Neural crest cell (in vitro differentiated cells): ENCODE measurements at places on chromosomes 7 and 10.

DNA sequence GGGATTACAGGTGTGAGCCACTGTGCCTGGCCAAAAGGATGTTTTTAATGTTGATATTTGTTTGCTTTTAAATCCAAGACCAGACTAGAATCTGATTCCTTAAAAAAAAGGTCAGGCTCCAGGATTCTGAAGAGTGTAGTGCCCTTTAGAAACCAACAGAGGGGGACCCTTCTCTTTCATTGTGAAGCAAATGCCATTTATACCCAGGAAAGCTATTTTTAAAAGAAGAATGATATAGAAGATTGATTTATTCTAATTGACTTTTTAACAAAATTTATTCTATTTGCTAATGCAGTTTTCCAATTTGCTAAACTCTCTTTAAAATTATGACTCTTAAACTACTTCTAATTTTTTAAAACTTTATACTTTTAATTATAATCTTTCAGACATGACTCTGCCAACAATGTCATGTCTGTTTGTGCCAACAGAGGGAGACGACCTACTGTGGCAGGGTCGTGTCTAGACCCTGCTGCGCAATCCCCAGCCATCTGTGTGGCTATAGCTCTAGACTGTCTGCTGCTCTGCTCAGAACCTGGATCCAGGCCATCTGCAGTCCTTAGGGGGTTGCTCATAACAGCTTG lies 201.0 kb upstream of the IMMP2L start:
- DNase-seq = no peak

DNA sequence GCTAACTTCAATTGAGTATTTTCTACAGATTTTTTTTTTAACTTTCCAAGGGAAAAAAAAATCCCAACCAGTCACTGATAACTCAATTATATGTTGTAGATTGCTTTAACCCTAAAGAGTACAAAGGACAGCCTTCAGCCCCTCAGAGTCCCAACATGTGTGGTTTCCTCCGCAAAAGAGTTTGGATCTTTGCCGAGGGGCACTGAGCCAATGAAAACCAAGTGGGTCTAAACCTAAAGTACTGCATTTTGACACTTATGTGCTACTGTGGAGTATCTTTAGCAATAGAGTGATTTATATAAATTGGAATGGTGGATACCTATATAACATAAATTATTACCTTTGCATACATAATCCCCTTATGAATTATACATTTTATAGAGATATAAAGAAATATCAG lies 91.5 kb downstream of the SEMA3D start:
- DNase-seq = no peak

GRCh38 chr7:51455948-51456347 lies 139.3 kb upstream of the COBL start:
- DNase-seq = no peak

DNA sequence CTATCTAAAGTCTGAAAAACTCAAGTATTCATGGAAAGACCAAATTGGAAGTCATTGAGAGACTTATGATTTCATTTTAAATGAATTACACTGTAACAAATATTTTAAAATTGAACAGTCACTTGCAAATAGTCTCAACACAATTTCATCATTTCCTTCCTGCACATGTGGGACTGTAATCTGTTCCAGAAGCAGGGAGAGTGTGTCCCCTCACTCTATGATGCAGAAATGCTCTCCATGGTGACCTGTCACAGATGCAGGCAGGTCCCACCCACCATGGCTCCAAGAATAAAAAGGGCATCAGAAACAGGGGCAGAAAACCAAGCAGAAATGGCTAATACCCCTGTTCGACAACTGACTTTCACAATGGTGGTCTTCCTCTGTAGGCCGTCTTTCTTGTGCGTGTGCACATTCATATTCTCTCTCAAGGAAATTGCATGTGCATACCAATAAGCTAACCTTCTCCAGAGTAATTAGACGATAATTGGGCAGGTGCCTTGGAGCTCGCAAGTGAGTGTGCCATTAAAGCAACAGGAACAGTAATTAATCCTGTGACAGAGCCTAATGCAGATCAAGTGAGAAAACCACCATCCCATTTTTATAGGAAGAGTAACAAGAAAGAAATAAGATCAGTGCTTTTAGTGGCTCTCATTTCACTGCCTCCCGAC lies 170.9 kb downstream of the ZMYND11 start:
- no peak for DNase-seq

GRCh38 chr10:28411648-28412047 lies 108.8 kb upstream of the MPP7 start:
- no peak for DNase-seq

DNA sequence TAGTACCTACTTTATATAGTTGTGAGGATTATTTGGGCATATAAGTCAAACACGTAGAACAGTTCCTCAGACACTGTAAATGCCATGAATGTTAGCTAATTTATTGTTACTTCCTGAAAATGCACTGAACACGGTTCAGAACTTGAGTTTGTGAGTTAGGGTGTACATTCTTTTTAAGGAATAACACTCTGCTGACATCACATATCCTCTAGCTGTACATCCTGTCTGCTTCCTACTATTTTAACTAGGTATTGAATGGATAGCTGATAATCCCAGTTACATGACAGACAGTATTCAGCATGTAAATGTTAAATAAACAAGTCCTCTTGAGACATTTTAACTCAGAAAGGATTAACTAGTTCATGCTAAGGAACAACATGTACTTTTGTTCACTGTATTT lies 16.0 kb downstream of the SAMD8 start:
- DNase-seq = no peak

DNA sequence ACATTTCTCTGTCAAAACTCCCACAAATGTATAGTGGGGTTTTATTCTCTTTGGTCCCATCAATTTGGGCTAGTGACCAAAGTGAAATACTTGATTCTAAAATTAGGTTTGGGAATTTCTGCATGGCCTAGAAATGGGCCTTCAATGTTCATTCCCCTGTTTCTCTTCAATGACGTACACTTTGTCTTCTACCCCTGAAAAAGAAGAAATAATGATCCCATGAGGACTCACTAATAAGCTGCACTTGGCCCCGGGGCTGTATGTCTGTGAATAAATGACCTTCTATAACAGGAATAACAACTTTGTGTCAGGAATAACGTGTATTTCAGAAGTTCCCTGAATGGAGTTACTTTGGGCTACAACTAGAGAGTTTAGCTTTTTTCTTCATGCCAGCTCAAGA lies 20.2 kb downstream of the OR6B1 start:
- DNase-seq = no peak

DNA sequence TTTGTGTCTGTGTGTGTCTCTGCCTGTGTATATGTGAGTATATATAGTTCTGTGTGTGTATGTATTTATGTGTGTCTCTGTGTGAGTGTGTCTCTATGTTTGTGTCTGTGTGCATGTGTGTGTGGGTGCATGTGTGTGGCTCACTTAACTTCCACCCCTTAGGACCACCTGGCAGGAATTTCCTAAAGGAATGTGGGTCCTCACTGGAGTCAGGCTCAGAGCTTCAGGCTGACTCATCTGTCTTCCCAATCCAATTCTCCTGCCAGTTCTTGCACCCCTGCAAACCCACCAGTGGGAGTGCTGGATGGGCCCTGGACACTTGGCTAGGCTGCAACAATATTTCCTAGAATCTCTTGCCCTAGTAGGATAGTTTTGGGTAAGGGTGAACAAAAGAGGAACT lies 70.2 kb upstream of the GRB10 start:
- no peak for DNase-seq

- DNase-seq = no peak
Observed at GRCh38 chr7:68725843-68726785, 872.2 kb upstream of the AUTS2 start.

DNA sequence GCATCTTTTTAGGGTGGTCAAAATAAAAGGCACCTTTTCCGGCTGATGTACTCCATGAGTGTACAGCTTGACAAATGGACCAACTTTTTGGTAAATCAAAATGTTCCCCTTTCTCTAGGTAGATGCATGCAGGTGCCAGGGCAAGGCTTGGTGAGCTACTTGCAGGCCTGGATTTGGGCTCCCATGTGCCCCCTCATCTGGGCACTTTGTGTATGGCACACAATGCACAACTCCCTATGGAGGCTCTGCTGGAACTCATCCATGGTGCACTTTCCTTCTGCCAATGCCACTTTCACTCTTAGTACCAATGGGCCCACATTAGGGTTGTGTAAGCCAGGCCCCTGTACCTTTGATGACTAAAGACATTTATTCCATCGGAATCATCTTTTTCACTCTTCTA lies 300.8 kb downstream of the SDHAF3 start:
- DNase-seq = no peak

DNA sequence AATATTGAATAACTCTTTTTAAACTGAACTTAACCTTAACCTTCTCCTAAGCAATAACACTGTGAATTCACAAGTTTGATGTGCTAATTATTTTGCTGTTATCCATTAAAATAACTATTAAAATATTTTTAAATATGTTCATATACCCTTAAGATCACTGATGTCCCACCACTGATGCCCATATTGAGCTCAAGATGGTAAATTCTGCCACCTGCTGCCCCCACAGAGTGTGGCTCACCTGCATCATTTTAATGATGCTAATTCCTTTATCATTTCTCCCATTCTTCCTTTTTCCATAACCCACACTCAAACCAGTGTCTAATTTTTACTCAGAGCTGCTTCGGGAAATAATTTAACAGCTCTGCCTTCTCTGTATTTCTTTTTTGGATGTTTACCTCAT lies 82.3 kb upstream of the ARID5B start:
- no peak for DNase-seq

- no peak for DNase-seq
Observed at GRCh38 chr10:80493522-80494051, 39.5 kb downstream of the TSPAN14 start.

DNA sequence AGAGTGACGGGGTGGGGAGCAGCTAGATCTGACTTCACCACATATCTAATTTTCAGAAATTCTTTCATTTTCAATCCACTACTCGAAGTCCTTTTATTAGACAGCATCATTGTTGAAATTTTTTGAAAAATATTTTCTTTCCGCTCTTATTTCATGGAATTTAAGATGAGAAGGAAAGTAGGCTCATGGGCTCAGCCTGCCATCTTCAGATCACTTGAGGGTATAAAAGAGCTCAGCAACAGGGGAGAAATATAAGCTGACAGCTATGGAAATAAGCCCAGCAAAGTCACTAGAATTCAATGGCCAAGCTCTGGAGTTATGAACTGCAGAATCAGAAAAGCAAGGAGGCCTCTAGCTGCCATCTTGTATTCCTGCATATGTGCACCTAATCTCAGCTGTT lies 389.1 kb downstream of the XPNPEP1 start:
- DNase-seq = no peak

DNA sequence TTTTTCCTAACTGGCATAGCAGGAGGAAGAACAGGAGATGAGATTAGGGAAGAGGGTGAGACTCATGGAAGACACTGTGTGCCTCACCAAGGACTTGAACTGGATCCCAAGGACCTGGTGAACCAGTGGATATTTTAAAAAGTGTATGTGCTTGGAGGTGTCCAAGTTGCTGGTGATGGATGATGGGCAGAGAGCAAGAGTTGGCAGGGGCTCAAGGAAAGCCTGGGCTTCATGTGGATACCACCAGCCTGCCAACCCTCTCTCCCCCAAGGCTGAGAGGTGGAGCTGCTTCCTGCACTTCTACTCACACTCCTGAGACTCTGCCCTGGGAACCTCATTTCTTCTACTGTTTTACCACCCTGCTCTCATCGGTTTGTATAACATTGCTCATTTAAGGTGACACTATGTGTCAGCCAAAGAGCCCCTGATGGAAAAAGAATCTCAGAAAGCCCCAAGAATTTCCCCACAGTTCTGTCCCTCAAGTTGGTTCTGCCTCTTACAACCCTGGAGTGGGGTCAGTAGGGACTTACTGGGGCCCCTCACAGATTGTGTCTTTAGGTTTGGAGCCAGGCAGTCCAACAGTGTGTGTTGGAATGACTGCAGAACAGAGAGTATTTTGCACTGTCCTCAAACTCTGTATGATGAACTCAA lies 56.2 kb upstream of the PDCD4 start:
- DNase-seq = no peak

GRCh38 chr10:48604039-48604990 lies 558 bp downstream of the ARHGAP22 start:
- DNase-seq = no peak

- no peak for DNase-seq
Observed at GRCh38 chr7:1231214-1232102, 1.2 kb upstream of the UNCX start.

- DNase-seq = no peak
Observed at GRCh38 chr10:103473261-103473671, 5.8 kb downstream of the CALHM3 start.

DNA sequence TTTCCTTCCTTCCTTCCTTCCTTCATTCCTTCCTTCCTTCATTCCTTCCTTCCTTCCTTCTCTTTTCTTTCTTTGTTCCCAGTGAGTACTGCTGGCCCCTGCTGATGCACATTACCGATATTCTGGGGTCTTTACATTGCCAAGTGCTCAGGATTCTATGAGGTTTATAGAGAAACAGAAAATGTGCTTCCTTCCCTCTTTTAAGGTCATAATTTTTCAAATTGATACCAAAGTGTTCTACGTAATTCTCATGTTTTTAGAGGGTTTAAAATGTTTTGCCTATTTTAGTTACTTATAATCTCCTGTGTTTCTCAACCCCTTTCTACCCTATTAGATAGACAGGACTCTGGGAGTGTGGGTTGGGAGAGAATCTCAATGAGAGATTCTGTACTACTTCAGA lies 291.2 kb downstream of the HDAC9 start:
- no peak for DNase-seq

DNA sequence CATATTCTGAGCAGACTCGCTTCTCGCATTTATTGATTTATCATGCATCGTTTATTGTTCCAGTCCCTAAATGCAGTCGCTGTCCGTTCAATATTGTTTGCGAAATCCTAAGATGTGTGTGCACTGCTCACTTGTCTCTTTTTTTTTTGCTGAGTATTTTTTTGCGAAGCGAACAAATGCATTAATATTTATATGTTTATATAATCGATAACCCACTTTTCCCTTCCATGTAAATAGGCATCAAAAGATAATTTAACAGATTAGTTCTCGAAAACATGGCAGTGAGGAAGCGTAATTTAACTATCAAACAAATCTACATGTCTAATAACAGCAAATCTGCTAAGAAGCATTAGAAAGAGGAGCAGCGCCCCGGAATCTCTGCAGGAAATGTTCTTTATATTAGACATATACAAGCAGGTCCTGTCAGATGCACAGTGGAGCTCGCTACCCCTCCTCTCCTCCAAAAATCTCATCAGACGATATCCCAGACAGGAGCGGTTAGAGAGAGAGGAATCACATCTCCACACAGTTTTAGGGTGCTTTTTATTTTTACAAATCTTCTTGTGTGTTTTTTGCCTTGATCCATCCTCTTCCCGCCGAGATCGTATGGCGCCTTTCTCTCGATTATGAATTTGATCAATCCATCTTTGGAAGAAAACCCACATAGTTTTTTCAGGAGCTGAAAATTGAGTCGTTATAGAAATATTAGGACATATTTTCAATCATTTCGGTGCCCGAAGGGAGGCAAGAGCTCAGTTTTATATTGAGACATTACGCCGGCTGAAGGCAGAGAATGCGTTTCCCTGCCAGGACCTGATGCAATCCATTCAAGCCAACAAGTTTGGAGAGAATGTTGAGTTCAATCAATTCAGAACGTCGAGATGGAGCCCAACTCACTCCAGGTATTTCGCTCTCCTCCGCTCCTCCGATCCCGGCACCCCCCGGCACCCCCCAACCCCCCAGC lies at the start of gene ARID5B:
Gene ARID5B, plus strand, starts transcription at position 871 of the 964 bp plus-strand sequence. Its CDS starts 11 bp downstream, at position 882.
- peak; percentile 34 for DNase-seq
